ENCODE measurements at places on chromosomes 7 and 10.

- DNase-seq = no peak
These were observed 560.2 kb downstream of the DNAJB6 start for GRCh38 chr7:157896774-157897555.

- DNase-seq = no peak
These were observed 46.0 kb upstream of the CDK13 start for GRCh38 chr7:39904077-39904486.

GRCh38 chr10:102537367-102537766, 33.6 kb downstream of the SUFU start:
- DNase-seq = no peak

DNA sequence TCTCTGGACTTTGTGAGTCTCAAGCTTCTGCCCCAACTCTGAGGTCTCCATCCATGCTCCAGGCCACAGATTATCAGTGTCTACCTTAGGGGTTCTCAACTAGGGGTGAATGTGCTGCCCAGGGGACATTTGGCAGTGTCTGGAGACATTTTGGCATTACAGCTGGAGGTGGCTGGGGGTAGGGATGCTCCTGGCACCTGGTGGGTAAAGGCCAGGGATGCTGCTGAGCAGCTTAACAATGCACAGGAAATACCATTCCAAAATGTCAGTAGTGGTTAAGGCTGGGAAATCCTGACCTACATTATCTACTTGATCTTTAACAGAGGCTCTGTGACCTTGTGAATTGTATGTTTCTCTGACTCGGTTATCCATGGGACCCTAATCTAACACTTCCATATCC, 67.3 kb upstream of the PALS2 start:
- no peak for DNase-seq

- no peak for DNase-seq
These were observed 34.8 kb downstream of the CUBN start for GRCh38 chr10:17094844-17095243.

Data from stimulated activated CD4-positive, alpha-beta T cell treated with anti-CD3 and anti-CD28 coated beads, Interleukin-1b, Interleukin-23, amount 100 ng/mL, for 1 hour (primary cell).